Kidney capillary endothelial cell (primary cell): ENCODE measurements at places on chromosomes 12 and 14.

DNA sequence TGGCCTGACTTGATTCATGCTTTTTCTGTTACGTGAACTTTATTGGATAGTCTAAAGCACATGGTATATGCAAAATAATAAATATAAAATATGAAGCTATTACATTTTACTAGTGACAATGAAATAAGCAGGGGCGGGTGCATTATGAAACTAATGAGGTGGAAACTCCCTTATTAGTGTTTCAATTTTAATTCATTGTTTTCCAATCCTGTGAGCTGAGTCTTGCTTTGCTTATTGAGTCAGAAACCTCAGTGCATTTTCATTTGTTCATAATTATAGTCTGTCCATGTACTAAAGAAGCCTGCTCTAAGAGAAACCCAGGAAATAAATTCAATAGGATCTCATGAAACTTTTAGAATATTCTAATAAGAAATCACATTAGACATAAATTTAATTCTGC lies 78.5 kb downstream of the CNTN1 start:
- DNase-seq, result no peak

DNA sequence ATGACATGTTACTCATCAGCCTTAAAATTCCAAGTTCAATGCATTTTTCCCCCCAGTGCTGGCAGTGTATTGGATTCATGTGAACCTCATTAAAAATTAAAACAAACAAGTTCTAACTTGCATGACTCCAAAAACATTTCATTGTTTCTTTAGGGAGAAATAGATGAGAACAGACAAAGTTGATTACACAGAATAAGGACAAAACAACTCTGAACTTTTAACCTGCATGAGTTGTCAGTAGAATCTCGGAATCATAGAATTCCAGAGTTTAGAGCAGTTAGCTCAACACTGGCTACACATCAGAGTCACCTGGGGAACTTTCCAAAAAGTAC lies 127.5 kb downstream of the TMX1 start:
- no peak for DNase-seq

DNA sequence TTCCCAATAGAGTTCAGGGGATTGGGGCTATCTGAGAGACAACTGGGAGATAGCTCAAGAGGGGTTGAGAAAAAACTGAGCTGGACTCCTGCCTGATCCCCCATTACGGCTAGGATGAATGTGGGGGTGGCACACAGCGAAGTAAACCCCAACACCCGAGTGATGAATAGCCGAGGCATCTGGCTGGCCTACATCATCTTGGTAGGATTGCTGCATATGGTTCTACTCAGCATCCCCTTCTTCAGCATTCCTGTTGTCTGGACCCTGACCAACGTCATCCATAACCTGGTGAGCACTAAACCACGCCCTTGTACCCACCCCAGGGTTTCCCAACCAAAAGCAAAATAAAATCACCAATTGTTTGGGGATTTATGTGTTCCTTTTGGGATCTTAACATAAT lies 1.0 kb downstream of the ORMDL2 start:
- DNase-seq, result no peak

- DNase-seq, result no peak
Observed at GRCh38 chr14:36426836-36427235, 93.2 kb downstream of the NKX2-1 start.

- DNase-seq, result no peak
Observed at GRCh38 chr12:48934312-48934706, 9.0 kb upstream of the FKBP11 start.

- no peak for DNase-seq
Observed at GRCh38 chr14:42353315-42353714, 746.6 kb downstream of the LRFN5 start.

- no peak for DNase-seq
Observed at GRCh38 chr14:27267876-27268275, 670.0 kb upstream of the NOVA1 start.

GRCh38 chr12:51590347-51591015 lies 552 bp upstream of the SCN8A start:
- DNase-seq, result peak; percentile 51

DNA sequence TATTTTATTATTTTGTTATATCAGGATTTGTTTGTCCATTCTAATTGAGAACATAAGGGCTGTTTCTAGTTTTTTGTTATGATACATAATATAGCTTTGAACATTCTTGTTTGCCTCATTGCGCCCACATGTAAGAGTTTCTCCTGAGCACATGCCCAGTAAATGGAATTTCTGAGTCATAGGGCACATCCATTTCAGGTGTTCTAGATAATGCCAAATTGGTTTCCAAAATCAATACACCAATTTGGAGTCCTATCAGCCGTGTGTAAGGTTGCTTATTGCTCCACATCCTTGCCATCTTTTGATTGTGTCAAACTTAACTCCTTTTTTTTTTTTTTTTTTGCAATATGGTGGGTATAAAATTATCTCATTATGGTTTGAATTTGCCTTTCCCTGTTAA lies 97.9 kb upstream of the RESF1 start:
- DNase-seq, result no peak

DNA sequence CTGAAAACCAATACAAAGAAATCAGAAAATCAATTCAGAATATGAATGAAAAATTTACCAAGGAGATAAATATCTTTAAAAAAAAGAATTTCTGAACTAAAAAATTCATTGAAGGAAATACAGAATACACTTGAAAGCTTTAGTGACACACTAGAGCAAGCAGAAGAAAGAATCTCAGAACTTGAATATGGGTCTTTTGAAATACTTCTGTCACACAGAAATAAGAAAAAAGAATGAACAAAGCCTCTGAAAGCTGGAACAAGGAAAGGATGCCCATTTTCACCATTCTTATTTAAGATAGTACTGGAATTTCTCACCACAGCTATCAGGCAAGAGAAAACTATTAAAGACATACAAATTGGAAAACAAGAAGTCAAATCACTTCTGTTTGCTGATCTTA lies 103.1 kb upstream of the NEDD1 start:
- DNase-seq, result no peak

DNA sequence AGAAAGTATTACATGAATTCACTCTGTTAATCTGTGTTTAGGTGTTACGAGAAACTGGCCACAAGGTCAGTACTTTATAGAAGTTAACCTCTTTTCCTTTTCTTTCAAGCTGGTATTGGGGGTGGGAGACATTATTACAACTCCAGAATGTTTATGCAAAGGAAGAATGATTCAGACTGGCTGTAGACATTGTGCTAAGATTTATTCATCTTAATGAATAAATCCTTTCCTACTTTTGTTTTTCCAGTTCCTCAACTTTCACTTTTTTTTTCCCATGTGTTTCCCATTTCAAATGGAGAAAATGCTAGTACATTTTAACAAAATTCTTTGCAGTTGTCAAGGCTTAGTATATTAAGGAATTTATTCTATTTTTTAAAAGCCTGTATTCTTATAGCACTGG lies 1.3 kb downstream of the OTOGL start:
- DNase-seq, result peak; percentile 66

DNA sequence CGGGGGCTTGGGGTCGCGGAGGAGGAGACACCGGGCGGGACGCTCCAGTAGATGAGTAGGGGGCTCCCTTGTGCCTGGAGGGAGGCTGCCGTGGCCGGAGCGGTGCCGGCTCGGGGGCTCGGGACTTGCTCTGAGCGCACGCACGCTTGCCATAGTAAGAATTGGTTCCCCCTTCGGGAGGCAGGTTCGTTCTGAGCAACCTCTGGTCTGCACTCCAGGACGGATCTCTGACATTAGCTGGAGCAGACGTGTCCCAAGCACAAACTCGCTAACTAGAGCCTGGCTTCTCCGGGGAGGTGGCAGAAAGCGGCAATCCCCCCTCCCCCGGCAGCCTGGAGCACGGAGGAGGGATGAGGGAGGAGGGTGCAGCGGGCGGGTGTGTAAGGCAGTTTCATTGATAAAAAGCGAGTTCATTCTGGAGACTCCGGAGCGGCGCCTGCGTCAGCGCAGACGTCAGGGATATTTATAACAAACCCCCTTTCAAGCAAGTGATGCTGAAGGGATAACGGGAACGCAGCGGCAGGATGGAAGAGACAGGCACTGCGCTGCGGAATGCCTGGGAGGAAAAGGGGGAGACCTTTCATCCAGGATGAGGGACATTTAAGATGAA lies 630 bp downstream of the FOS start:
- DNase-seq, result peak; percentile 36

DNA sequence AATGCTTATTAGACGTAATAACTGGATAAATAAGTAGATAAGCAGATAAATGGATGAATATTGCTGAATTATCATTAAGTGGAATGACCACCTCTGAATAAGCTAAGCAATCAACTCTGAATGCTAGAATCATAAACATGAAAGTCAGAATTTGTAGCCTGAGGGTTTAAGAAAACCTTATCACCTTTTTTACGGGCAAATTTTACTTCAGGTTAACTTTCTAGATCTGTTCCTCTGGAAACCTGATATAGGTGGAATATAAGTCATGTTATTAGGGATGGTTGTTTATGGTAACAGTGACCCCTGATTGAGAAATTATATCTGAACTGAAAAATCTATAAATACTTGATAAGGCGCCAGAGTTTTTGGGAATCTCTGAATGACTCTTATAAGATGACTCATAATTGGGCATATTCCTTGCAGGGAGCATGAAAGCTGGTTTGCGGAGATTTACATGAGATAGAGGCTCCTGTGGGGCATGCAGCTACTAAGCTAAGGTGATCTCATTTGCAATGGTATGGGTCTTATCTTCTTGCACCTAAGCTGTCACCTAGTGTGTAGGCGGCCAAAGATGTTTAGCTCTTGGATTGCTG lies 12.1 kb downstream of the SPX start:
- DNase-seq, result no peak

GRCh38 chr12:94151582-94151981 lies 3.2 kb downstream of the PLXNC1 start:
- DNase-seq, result no peak

DNA sequence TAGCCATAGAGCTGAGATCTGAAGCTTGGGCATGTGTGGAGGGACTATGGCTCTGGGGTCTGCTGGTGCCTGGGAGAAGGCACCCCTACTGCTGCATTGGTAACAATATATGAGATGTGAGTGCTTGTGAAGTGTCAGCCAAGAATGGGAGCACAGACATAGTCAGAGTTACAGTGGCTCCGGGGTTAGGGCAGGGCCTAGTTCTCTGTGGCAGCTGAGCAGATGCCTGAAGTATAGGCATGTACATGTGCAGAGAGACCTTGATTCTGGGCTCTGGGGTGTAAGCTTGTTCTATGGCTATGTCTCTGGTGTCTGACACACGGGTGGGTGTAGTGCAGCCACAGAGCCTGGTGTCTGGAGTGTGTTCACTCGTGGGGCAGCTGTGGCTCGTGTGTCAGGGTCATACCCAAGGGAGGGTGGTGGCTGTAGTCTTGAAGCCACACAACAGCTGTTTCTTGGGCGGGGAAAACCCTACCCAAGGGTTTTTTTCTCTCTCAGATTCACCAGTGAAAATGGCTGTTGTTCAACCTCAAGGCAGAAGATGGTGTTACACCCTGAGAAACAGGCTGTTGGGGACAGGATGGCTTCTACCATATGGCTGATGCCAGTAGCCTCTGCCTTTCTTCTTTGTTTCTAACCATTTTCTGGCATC lies 11.9 kb upstream of the TCL1A start:
- no peak for DNase-seq

- no peak for DNase-seq
Observed at GRCh38 chr12:92468358-92469020, 234.3 kb upstream of the PLEKHG7 start.

- DNase-seq, result no peak
Observed at GRCh38 chr14:20801726-20802125, 918 bp downstream of the RNASE1 start.

DNA sequence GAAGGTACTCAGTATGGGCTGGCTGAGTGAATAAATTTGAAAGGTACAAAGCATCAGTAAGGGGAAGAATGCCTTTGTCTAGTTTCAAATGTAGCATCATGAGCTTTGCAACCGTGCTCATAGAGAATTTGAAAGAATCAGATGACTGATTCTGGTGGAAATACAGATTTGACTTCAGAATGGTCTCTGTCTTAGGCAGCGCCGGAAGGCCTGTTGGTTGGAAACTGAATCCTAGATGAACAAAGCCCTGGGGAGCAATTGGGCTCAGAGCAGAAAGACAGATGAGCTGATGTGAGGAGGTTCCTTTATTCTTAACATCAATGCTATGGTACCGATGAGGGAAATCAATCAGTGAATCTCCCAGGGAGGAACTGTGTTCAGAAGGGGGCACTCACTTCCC lies 137.3 kb downstream of the SNAPC1 start:
- no peak for DNase-seq

- DNase-seq, result no peak
Observed at GRCh38 chr14:79564371-79564770, 646.9 kb downstream of the DIO2 start.

GRCh38 chr14:21867541-21867940 lies 193.9 kb upstream of the OR4E1 start:
- peak; percentile 77 for DNase-seq

DNA sequence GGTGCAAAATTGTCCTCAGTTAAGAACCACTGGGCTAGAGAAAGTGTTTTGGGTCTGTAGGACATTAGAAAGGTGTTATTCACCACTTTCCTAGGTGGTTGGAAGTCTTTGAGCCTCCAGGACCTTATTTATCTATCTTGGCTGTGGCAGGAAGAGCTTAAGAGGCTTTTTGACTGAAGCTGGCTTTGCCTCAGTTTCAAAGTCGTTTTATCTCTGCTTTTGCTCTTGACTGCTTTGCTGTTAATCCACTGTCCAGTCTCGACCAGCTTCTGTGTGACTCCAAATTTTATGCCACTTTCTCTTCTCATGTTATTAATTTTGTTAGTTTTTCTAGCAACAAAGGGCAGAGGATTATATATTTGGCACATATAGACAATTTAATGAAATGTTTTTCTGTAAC lies 60.3 kb downstream of the PPHLN1 start:
- no peak for DNase-seq

DNA sequence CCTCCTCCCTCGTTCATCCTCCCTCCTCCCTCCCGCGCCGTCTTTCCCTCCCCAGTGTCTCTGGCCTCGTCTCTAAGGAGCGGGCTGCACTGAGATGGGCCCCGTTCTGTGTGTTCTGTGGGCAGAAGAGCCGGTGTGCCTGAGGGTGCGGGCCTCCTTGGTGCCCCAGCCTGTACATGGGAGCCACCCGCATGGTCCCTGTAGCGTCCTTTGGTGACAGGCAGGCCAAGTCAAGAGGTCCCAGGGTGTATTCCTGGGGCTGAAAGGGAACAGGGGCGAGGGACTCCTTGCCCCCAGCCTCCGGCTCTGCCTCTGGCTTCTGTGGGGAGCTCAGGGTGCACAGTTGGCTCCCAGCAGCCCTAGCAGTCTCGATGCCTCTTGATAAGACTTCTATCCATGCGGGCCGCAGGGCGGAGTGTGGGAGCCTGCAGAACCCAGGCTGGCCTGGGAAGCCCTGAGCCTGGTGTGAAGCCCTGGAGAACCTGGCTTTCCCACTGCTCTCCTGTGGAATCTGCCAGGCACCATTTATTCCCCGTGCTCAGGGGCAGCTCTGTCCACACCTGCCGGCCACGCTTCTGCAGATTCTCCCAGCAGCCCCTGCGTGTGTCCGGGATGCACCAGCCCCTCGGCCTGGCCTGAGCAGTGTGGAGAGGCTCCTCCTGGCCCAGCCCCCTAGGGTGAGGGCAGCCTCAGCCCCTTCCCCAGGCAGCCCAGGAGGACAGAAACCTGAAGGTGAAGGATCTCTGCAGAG lies 181.3 kb downstream of the KIF26A start:
- no peak for DNase-seq

GRCh38 chr14:78530078-78530477 lies 359.9 kb downstream of the NRXN3 start:
- peak; percentile 3 for DNase-seq

- no peak for DNase-seq
Observed at GRCh38 chr12:45431126-45431525, 215.2 kb downstream of the ANO6 start.
